ENCODE measurements at places on chromosomes 5 and 9.
A peak's percentile ranks its signal among the peaks of the same experiment; 100 is the strongest.

DNA sequence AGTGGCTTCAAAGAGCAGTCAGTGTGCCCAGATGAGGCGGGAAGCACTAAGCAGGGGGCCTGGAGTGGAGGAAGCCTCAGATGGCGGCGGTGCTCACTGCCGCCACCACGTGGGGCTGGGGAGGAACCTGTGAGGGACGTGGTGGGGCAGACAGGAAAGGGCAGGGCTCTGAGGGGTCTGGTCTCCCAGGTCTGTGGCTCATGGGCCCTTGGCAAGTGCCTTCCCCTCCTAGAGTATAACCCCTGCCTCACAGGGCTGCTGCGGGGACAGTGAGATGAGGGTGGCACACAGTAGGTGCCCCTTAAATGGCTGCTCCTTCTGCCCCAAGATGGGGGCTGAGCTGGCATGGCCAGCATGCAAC lies 26.6 kb downstream of the NR5A1 start:
- DNase-seq: no peak

- DNase-seq: no peak
Observed at GRCh38 chr5:12883395-12883794, 979.1 kb upstream of the CTNND2 start.

DNA sequence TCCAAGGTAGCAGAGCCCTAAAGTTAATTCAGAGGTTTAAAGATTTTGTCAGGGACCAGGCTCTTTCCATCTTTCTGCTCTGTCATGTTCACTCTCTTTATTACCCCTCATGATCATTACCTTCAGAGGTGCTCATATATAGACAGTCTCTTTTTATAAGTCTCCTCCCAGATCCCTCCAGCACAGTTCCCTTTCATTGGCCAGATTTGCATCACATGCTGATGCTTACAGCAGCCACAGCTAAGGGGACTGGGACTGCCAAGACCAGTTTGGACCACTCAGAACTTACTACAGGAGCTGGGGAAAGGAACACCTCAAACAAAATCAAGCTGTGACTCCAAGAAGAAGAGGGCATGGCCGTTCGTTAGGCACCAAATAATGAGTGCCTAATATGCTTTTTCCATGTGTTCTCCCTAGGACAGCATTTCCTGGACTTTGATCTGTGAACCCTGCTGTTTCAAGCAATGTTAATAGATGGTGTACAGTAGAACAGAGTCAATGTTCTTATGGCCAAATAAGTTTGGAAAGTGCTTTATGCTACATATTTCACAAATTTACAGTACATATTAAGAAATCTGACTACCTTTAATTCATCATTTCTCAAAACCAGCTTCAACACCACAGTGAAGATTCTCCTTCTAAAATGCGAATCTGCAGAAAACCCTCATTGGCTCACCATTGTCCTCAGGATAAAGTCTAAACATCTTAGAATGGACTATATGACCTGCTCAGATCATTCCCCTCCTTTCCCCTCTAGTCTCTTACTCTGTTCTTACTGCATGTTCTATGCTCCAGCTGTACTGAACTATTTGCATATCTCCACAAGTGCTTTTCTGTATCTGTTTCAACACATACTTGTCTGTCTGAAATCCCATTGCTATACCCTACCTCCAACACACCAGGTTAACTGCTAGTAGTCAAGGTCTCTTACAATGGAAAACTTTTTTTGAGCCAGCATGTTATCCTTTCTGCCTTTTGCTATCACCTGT lies 3.4 kb downstream of the C5orf58 start:
- no peak for DNase-seq

DNA sequence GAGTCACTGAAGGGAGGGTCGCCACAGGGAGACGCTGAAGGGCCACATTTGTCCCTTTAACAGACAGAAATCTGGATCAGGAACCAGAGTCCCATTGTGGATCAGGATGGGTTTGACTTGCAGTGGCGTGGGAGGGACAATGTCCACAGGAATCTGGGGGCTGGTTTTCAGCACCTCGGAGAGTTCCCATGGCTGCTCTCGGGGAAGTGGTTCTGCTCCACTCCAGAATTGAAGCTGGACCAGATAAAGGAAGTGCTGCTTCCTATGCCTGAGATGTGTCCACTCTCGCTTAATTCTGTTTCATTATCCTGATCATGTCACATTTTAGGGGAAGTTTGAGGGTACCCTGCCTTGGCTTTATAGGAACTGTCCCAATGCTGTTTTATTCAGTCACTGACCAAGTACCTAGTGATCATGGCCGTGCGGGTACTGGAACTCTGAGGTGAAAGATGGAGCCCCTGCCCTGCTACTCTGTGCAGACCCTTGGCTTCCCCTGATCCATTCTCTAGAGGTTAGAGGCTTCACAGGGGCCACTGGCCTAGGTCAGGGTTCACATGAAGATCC lies 28.7 kb downstream of the ENHO start:
- peak; percentile 39 for DNase-seq

GRCh38 chr9:134858051-134858841 lies 22.4 kb upstream of the FCN2 start:
- peak; percentile 70 for DNase-seq

- peak; percentile 85 for DNase-seq
Observed at GRCh38 chr9:113056191-113057106, at the start of gene ZFP37. Gene ZFP37 (minus strand): TSS chr9:113056724. CDS start chr9:113056688, 36 bp downstream.

- DNase-seq: no peak
Observed at GRCh38 chr9:90103771-90104170, 499.0 kb downstream of the GADD45G start.

- no peak for DNase-seq
Observed at GRCh38 chr5:173707392-173707791, 90.9 kb upstream of the BOD1 start.

DNA sequence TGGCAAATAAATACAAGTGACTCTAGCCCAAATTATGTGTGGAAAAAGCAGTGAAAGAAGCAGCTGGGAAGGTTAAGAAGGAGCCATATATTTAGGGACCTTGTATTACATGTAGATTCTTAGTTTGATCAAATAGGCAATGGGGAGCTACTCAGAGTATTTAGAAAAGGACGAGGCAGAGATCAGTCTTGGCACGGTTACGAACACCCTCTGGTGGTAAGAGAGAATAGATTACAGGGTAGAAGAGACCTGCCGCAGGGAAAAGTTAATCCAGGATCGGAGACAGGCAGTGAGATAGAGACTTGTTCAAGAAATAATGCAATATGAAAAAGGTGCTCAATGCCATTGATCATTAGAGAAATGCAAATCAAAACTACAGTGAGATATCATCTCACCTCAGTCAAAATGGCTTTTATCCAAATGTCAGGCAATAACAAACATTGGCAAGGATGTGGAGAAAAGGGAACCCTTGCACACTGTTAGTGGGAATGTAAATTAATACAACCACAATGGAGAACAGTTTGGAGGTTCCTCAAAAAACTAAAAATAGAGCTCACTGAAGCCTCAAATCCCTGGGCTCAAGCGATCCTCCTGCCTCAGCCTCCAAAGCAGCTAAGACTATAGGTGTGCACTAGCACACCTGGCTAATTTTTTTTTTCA lies 12.0 kb downstream of the INIP start:
- DNase-seq: no peak

DNA sequence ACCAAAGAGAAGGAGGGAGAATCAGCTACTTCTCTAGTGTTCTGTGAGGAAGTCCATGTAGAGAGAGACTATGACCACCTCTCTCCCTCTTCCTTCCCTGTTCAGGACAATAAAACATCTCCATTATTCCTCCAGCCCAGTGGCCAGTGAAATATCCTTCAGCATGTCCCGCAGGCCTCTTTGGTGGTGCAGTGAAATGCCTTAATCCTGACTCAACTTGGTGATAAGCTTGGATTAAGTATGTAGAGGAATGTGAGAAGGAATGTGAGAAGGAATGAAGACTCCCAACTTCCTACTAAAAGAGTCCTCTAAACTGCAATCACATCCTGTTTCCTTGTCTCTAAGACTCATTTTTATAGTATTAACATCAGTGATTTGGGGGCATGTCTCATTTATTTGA lies 167.3 kb downstream of the TRPM3 start:
- no peak for DNase-seq

- DNase-seq: peak; percentile 77
Observed at GRCh38 chr9:86947146-86948073, at the start of gene GAS1. Gene GAS1 (minus strand): TSS chr9:86947506. CDS start chr9:86946779, 727 bp downstream.

DNA sequence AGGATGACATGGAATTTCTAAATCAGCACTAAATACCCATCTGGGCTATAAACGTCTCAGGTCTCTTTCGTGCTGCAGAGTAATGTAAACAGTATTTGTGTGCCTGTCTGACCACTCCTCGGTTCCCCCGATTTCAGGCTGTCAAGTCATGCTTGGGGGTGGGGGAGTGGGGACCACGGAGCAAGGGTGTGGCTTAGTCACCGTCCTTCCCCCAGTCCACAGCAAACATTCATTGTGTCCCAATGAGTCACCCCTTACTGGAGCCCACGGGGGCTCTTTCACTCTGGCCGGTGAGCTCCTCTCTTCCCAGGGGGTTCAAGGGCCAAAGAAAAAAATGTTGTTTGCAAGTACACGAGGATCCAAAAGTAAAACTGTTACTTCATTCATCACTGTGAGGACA lies 72.4 kb upstream of the ICE1 start:
- DNase-seq: no peak

DNA sequence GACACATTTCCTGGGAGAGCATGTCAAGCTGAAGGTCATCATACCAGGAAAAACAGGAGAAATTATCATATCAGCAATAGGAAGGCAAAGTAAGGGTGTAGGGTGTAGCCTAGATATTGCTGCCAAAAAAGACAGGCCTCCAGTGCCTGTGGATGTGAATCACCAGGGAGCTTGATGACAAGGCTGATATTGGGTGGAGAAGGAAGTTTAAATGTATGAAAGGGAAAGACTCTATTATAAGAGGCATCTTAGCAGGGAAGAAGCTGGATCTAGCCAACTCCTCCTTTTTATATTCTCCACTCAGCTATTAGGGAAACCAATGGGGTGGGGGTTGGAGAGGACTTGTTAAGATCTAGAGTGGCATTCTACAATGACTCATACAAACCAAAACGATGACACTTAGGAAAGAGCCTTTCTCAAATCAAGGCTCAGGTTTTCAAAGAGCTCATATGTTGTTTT lies 13.4 kb upstream of the TXNDC8 start:
- DNase-seq: no peak

DNA sequence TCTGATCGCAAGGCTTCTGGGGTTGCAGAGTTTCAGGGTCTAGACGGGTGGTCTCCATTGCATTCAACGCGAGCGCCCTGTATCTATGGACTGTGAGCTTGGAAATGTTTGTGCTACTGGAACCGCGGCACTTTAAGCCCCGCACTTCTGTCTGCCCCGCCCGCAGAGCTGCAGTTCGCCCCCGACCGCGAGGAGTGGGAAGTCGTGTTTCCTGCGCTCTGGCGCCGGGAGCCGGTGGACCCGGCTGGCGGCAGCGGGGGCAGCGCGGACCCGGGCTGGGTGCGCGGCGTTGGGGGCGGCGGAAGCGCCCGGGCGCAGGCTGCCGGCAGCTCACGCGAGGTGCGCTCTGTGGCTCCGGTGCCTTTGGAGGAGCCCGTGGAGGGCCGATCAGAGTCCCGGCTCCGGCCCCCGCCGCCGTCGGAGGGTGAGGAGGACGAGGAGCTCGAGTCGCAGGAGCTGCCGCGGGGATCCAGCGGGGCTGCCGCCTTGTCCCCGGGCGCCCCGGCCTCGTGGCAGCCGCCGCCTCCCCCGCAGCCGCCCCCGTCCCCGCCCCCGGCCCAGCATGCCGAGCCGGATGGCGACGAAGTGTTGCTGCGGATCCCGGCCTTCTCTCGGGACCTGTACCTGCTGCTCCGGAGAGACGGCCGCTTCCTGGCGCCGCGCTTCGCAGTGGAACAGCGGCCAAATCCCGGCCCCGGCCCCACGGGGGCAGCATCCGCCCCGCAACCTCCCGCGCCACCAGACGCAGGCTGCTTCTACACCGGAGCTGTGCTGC lies 1.0 kb downstream of the ADAMTS19 start:
- peak; percentile 43 for DNase-seq

DNA sequence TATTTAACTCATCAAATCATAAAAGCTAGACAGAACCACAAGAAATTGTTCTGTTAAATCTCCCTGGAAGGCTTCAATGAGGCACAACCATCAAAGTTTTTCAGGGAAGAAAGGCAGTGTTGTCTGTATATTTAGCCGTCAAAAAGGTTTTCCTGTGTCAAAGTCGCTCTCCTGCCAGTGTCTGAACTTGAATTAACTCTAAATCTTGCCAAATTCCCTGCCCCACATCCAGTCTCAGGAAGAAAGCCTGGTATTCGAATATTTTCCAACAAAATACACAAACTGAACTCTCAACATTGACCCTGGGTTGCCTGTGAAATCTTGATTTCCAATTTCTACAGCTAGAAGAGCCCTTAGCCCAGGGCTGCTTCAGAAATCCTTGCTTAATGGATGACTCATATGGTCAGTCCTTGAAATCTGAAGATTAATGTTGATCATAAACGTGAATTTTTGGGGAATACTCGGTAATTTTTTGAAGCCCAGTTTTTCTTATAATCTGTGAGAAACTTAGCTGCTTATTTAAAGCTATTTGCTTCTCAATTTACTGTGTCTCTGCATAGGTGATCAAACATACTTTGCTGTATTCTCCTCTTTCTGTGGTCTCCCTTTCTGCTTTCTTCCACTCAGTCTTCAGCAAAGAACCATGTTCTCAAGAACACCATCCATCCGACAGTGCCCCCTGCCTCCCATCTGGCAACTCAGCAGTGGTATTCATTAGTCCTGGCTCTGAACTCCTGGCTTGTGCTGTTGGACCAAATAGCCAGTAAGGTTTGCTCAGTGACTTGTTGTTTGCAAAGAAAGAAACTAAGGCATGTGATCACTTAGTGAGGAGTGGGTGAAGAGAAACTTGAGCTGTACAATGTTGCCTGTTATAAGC lies 58.9 kb downstream of the NREP start:
- no peak for DNase-seq

- DNase-seq: no peak
Observed at GRCh38 chr5:94976853-94977252, 308.0 kb downstream of the MCTP1 start.

- DNase-seq: no peak
Observed at GRCh38 chr5:131564229-131564652, 70.8 kb downstream of the RAPGEF6 start.

GRCh38 chr9:119412399-119412798 lies 43.2 kb upstream of the BRINP1 start:
- no peak for DNase-seq

DNA sequence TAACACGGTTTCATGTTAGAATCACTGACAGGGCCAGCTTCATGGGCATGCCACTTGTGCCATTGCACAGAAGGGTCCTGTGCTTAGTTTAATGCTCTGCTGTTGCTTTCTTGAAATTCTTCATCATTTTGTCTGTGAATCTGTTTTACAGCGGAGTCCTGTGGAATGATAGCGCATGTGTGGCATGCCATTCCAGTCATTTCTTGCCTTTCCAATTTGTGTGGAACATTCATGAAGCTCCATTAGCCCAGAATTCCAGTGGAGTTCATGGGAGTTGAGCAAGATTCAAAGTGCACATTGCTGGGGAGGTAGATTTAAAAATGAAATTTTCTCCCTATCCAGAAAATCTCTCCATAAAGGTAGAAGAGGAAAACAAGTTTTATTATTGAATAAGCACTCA lies 43.4 kb upstream of the NREP start:
- no peak for DNase-seq

DNA sequence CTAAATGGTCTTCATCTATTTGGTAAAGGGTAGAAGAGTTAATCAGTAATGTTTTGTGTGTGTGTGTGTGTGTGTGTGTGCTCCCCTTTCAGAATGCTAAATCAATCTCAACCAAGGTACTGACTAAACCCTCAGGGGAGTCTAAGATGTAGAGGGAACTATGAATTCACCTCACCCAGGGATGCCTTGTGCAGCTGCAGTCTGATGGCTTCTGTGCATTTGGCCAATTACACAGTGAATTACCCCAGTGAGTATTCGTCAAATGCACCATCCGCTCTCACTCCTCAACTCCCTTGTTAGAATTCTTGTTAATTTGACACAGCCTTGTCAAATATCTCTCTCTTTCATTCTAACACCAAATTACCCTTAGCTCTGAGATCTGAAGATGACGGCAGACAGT lies 234.6 kb downstream of the GABRB2 start:
- DNase-seq: no peak

GRCh38 chr9:121927081-121927480 lies 166.0 kb downstream of the TTLL11 start:
- no peak for DNase-seq

All from stimulated activated CD4-positive, alpha-beta T cell treated with anti-CD3 and anti-CD28 coated beads, Interleukin-15, amount 100 ng/mL, for 24 hours (primary cell).